Renal cortex interstitium (tissue), 15 donors: ENCODE measurements at places on chromosomes 7 and 10. TPM values are rescaled to one million over a fixed set of nuclear protein-coding genes. Genes with fewer than 3 reads are reported as not detected.

Gene ANXA8L1
- 0.09 TPM for polyA plus RNA-seq

DNA sequence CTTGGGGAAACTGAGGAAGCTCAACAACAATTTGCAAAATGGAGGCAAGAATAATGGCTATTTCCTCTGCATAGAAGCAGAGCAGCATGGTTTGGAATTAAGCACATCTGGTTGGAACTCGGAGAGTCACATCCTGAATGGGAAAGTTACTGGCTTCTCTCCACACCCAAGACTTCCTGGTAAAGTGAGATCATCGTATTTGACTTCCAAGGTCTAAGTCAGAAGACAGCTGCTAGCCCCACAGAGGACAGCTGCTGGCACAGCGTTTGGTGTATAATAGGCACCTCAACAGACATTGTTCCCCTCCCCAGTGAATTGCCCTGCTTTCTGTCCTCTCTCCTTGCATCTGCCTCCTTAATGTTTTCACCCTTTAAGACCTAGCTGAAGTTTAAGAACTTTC, 37.0 kb upstream of the NRF1 start:
- DNase-seq, result no peak

GRCh38 chr10:103859161-103860086, 4.0 kb upstream of the SH3PXD2A start:
- DNase-seq, result peak; percentile 76

GRCh38 chr10:127996586-127996985, 89.7 kb downstream of the PTPRE start:
- no peak for DNase-seq

Gene ADAM12
- 28.1 TPM for polyA plus RNA-seq

Gene FZD1
- polyA plus RNA-seq, result 57.8 TPM

DNA sequence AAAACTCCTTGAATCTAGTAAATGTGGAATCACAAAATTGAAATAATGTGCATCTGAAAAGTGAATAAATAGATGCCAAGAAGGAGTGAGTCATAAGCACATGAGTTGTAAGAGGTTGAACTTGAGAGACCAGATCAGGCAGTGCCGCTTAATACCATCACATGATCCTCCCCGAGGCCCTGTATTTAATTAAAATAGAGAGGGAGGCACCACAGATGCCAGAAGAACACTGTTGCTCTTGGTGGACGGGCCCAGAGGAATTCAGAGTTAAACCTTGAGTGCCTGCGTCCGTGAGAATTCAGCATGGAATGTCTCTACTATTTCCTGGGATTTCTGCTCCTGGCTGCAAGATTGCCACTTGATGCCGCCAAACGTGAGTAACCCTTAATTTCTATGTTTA, at the start of gene GPNMB:
TSS of gene GPNMB (plus strand) at position 221 of the 400 bp plus-strand sequence. CDS start at position 304, 83 bp downstream.
- DNase-seq, result no peak

DNA sequence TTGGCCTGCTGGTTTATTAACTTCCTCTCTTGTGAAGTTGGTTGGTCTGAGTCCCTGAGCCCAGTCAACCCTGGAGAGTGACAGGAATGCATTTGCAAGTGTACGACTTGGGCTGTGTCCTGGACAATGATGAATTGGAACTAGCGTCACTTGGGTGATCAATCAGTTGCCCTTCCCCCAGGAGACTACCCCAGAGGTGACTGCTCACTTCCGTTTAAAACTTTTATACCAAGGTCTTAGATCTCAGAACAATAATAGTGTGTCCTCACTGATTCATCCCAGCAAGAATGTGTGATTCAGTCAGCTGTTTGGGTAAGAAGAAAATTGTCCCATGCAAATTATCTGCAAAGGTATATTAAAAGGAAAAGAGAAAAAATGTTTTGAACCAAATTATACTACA, 102.9 kb upstream of the ARMC3 start:
- no peak for DNase-seq

GRCh38 chr10:79400146-79401004, 45.0 kb downstream of the ZCCHC24 start:
- no peak for DNase-seq

Gene GTPBP4
- polyA plus RNA-seq, result 64.5 TPM

DNA sequence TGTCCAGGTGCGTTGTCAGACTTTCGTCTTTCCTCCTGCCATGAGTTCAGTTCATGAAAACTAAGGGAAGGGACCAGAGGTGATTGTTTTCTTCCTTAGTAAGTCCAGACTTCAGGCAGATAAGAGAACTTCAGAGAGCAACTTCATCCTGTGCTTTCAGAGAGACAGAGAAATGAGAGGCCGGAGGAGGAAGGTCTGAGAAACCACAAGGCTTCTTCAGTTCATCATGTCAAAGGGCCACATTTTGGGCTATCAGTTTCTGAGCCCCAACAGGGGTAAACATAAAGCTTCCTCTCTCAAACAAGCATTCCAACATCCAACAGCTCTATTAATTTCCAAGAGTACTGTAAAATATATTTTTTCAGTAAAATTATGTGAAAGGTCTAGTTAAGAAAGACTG, 668.4 kb upstream of the NRP1 start:
- DNase-seq, result no peak

DNA sequence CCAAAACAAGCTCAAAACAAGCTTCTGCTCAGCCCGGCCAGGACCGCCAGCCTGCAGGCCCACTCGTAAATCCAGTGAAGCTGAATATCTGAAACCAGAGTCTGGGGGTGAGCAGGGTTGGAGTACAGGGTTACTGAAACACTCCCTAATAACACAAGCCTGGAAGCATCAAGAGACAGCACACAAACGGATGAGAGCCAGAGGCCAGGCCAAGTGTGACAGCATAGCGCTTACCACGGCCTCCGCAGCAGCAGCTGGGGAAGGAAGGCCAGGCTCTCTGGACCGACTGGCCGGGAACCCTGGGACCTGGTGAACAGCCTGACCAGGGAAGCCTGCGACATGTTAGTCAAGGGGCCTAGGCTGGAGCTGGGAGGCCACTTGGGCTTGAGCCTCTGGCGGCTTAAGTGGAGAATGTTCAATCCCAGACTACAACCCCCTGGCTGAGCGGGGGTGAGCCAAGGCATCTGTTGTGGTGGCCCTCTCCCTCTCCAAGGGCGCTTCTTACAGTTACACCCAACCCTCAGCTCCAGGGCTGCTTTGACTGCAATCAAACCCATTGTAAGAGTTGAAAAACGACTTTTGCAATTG, 21.7 kb upstream of the RNF32 start:
- DNase-seq, result peak; percentile 65

DNA sequence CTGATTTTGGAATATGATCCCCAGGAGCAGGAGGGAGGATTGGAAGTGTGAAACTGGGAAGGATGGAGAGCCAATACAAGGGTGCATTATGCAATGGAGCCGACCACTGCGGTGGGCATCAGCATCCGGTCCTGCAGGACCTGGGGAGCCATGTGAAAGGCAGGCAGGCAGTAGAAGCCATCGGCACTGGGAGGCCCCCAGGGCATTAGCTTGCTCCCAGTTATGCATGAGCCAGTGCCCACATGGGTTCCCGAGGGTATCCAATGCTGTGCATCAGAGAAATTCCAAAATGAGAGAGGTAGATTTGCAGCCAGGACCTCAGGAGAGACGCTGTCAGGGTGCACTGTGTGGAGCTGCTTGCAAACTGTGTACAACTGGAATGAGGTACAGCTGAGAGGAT, 8.7 kb upstream of the KCP start:
- no peak for DNase-seq

DNA sequence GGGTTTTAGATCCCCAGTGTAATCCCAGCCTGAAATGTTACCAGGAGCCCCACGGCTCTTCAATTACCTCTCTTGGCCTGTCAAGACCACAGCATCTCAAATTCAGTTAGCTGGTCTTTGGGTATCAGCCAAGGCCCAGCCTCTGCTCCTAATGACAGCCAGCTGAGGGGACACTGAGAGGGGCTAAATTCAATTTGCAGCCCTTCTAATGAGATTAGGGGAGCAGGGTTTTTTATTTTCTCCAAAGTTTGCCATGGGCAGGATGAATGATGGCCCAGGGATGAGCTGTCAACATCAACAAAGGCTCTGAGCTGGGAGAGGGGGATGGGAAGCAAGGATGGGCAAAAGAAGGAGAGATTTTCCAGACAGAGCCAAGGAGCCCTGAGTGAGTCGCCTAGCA, 116.8 kb upstream of the TBX20 start:
- no peak for DNase-seq

GRCh38 chr7:22765609-22766008, 38.6 kb downstream of the IL6 start:
- DNase-seq, result no peak

DNA sequence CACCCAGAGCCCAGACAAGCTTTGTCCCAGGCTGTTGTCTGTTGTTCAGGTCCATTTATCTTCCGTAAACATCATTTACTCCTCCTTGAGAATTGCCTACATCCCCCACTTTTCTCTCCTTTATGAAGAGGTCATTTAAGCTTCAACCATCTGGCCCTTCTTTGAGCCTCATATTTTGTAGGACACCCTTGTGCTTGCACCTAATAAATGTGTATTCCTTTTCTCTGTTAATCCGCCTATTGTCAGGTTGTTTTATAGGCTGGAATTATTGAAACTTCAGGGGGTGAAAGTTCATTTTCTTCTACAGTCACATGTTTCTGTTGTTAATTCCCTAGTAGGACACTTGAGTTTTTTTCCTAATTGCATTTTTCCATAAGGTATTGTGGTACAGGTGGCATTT, 19.6 kb upstream of the CTTNBP2 start:
- no peak for DNase-seq

DNA sequence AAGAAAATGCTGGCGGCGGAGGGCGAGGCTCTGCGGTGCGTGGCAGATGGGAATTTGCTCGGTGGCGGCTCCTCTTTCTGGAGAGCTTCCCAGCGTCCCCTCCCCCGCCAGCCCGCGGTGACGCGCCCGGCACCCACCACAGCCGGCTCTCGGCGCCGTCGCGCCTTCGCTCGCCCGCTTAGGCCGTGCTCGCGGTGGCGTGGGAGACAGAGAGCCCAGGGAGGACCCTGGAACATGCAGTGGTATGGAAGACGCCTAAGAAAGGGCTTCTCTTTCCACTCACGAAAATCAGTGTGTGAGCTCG, 576 bp upstream of the CSGALNACT2 start:
- DNase-seq, result peak; percentile 58

- no peak for DNase-seq
Measured at GRCh38 chr10:72885953-72886352, 7.6 kb upstream of the OIT3 start.

- no peak for DNase-seq
Measured at GRCh38 chr7:121404348-121404747, 8.2 kb upstream of the FAM3C start.

Gene CDHR3
- polyA plus RNA-seq, result 8.0 TPM

Gene NKX2-3
- polyA plus RNA-seq, result not detected
